Skin of body (tissue), 3 donors: ENCODE measurements at places on chromosomes 4 and X. TPM values are rescaled to one million over a fixed set of nuclear protein-coding genes. Genes with fewer than 3 reads are reported as not detected.
A peak's percentile ranks its signal among the peaks of the same experiment; 100 is the strongest.

Gene FOXR2
- total RNA-seq = not detected

Gene LRCH2
- 4.7 TPM for total RNA-seq

Gene IL9R
- total RNA-seq = not detected

Gene SLIT2
- 40.4 TPM for total RNA-seq

Gene TIGD2
- total RNA-seq = 5.2 TPM

Gene CSAG3
- not detected for total RNA-seq

Gene SPATA4
- 0.10 TPM for total RNA-seq

Gene ANXA10
- total RNA-seq = not detected

Gene IL13RA2
- total RNA-seq = not detected

Gene HSFX2
- not detected for total RNA-seq

Gene C4orf50
- total RNA-seq = 0.10 TPM

Gene ZNF518B
- 32.3 TPM for total RNA-seq

Gene TMEM35A
- 0.79 TPM for total RNA-seq

Gene PRR32
- 3.5 TPM for total RNA-seq

Gene FGFBP1
- total RNA-seq = 17.6 TPM

DNA sequence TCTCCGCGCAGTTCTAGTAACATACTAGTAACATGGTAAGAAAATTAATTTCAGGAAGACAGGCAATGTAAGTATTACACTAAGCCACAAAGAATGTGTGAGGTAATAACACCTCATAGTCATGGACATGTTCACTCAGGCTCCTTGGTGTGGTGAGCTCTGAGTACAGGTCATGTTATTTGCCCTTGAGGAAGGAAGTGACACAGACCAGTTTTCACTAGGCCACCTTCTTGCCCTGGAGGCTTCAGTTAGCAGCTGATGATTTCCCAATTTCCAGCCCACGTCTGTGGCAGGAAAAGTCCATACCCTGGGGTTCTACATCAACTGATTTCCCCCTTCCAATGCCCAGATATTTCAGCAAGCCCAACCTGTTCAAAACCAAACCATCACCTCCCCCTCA is 6.7 kb downstream of the APOO start:
- no peak for DNase-seq

DNA sequence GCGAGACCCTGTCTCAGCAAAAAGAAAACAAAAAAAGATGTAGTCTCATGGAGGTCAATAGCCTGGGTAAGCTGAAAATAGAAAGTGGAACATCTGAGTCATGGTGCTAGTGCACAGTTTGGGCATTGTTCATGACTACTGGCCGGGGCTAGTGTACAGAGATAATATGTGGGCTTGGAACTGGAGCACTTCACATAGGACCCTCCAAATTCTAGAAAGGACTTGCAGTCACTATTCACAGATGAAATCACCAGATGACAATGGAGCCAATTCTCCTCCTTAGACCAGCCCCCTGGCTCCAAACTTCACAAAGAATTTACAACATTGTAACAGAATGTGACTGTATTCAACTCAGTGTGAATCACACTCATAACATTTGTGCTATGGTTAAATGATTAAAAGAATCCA is 367.8 kb upstream of the SLC7A11 start:
- peak; percentile 85 for DNase-seq

GRCh38 chrX:21996872-21997455 is 35.2 kb upstream of the PHEX start:
- peak; percentile 1 for DNase-seq

DNA sequence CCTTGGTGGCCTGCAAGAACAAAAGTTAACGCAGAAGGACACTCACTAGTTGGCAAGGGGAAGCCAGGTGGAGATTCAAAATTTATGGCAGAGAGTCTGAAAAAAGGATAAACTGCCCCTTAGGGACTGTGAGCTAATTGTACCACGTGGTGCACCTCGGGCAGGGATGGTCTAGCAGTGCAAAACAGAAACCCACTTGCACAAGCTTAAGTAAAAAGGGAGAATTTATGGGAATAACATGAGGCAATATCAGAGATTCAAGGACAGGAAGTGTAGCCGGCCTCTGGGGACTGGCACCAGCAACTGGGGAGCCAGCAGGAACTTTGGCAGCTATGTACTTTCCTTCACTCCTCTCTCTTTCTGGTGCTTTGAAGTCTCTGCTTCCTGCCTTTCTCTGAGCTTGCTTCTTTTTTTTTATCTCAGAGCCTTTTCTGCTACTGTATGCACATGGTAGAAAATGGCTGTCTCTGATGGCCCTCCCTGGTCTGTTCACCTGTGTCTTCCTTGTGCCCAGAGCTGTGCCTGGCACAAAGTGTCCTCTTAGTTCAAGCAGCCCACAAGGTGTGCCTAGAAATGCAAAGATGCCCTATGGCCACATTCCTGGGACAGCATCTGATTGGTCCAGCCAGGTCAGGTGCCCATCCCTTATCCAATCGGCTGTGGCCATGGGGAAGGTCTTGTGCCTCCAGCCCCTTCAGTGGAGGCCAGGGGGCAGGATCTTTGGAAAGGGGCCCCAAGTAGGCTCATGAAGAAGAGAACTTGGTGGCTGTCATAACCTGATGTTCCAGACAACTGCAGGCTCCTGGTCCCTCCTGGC is 114.8 kb upstream of the ATP6AP2 start:
- no peak for DNase-seq

GRCh38 chr4:186755550-186756519 is 32.2 kb upstream of the FAT1 start:
- DNase-seq = no peak

- no peak for DNase-seq
Measured at GRCh38 chr4:143307531-143307930, 29.1 kb upstream of the GAB1 start.

- no peak for DNase-seq
Measured at GRCh38 chr4:144681806-144682205, 35.9 kb downstream of the HHIP start.

DNA sequence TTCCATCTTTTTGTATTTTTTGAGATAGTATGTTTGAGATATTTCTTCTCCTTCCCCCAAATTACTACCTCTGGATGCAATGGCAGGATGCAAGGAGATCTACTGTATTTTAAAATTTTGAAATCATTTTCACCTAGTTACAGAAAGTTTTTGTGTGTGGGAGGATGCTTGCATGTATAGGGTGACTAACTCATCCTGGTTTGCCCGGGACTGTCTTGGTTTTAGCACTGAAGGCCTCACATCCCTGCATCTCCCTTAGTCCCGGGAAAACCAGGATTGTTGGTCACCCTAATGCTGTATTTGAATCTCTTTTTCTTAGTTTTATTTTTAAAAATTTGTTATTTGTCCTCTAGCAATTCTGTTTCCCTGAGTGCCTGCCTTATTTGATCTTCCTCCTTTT is 12.1 kb downstream of the SUPT20HL2 start:
- no peak for DNase-seq

DNA sequence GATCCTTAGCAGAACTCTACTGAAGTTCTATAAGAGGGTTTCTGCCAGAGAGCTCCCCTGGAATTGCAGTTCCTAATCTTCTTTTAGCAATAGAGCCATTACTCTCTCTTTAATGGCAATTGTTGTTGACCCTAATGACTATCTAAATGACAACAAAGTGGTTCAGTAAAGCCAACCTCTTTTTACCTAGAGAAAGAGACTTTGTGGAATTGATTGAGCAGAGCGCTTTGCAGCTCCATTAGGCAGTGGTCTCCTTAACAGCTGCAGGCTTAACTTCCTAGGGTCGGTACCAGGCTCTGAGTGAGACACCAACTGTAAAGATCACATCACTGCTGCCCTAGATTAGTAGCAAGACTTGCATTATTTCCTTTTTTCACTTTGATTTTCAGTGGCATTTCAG is 1472.9 kb upstream of the TENM3 start:
- DNase-seq = no peak

DNA sequence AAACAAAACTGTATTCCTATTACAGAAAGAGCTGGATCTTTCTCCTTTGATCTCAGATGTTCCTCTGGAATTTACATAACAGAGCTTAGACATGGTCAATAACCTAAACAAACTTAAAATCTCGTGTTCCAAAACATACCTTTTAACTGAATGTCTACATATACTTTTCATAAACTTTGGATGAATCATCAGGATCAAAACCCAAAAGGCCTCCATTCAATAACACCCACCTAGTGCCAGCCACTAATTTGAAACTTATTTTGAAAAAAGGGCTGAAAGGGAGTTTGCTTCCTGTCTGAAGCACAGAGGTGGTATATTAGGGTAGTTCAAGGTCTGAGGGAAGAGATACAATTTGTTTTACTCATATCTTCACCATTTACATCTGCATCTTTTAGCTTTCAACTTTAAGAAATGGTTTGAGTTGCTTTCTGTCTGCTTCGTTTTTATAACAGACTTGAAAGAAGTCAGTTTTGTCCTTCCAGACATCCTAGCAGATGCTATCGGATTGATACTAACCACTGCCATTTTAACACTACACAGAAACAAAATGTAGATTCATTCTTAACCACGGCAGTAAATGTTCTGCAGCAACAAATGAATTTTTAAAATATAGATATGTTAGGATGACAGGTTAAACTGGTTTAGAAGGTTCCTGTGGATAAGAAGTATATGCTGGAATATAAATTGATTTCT is 242.8 kb upstream of the DKK2 start:
- DNase-seq = no peak

DNA sequence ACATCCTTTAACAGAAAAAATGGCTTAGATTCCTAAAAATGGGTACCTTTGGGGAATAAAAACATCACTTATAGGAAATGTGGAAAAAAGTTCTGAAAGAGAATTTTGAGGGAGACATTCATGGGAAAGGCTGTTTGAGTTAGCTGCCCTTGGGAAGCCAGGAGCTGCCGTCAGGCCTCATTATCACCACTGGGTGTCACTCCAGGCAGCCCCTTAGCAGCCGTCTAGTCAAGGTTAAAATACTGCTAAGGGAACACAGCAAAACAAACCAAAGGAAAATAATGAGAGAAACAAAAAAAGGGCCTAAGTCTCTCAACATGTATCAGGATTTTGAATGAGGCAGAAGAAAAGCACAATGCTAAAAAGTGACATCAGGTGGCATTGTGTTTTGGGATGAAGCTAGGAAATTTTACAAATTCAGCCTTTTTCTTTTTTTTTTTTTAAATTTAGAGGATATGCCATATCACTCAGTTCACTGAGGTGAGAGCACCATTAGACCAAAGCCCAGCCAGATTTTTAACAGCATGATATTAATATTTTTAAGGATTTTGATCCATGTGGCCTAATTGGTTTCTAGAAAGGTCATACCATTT is 235.3 kb downstream of the GPAT3 start:
- no peak for DNase-seq

- no peak for DNase-seq
Measured at GRCh38 chr4:160009656-160010493, 907.0 kb downstream of the RAPGEF2 start.

GRCh38 chr4:41304221-41304620 is 47.5 kb downstream of the UCHL1 start:
- DNase-seq = no peak

GRCh38 chr4:8176547-8177399 is 18.2 kb upstream of the ABLIM2 start:
- DNase-seq = peak; percentile 10

GRCh38 chrX:21295246-21295820 is 78.9 kb upstream of the CNKSR2 start:
- DNase-seq = no peak

- DNase-seq = no peak
Measured at GRCh38 chr4:189090174-189090814, 850.4 kb upstream of the FRG1 start.

- DNase-seq = no peak
Measured at GRCh38 chr4:30950737-30951136, 230.6 kb downstream of the PCDH7 start.

- no peak for DNase-seq
Measured at GRCh38 chr4:130850019-130850524, 1754.1 kb downstream of the C4orf33 start.
